ENCODE measurements at places on chromosomes 2 and 18. TPM values are rescaled to one million over a fixed set of nuclear protein-coding genes. Genes with fewer than 3 reads are reported as not detected.

- no peaks in the 10 kb centered on the region for H3K27me3 ChIP-seq
- no peak for DNase-seq
- H3K27ac ChIP-seq: no peak overlapping the region
- H3K4me1 ChIP-seq: peaks cover 22% of the 10 kb centered on the region
- no peak overlapping the region for H3K4me3 ChIP-seq
Observed at GRCh38 chr2:134370655-134371445, 117.0 kb downstream of the MGAT5 start.

DNA sequence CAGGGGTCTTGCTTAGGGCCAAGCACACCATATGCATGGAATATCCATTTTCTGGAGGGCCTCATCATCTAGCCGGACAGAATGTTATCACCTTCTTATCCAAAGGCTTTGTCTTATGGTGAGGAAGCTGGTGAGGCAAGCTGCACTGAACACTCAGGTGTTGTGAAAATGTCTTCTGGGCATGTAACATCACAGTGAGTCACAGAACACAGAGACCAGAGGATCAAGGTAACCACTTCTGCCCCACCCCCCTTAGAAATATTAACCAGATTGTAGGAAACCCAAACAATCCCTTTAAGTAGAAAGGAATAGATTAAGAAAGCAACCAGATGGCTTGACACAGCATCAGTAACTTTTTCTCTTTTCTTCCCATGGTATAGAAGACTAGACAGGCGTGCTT is 51.1 kb downstream of the MYO5B start:
- no peak for DNase-seq
- H3K36me3 ChIP-seq: no peaks in the 10 kb centered on the region
- no peaks in the 10 kb centered on the region for H3K4me1 ChIP-seq

- H3K4me3 ChIP-seq: no peak overlapping the region
- no peaks in the 10 kb centered on the region for H3K36me3 ChIP-seq
Observed at GRCh38 chr2:159148901-159149300, 137.6 kb downstream of the WDSUB1 start.

DNA sequence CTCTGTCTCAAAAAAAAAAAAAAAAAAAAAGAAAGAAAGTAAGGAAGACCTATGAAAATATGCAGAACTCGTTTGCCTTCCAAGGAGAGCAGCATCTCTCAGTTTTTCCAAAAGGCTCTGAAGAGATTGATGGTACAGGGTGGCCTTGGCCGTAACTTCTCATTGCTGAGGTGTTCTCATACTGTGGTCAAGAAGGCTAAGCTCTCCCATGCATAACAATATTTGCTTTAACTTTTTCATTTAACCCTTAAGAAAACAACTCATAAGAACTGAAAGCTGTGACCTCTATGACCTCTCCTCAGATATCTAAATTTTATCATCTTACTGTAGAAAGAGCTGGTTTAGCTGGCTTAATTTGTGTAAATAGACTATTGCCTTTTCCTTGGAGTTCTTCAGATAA is 37.1 kb upstream of the GATA6 start:
- no peaks in the 10 kb centered on the region for H3K27me3 ChIP-seq
- no peak for DNase-seq
- no peaks in the 10 kb centered on the region for H3K4me1 ChIP-seq
- H3K4me3 ChIP-seq: no peak overlapping the region

The BMPR2 gene
- total RNA-seq: 9.9 TPM

The OR6B2 gene
- total RNA-seq: not detected

GRCh38 chr2:201879996-201880395 is 73.7 kb downstream of the CDK15 start:
- H3K4me3 ChIP-seq: no peak overlapping the region
- H3K27me3 ChIP-seq: peaks cover 57% of the 10 kb centered on the region
- no peaks in the 10 kb centered on the region for H3K36me3 ChIP-seq

The DLX1 gene
- total RNA-seq: not detected

- H3K36me3 ChIP-seq: no peaks in the 10 kb centered on the region
- H3K27ac ChIP-seq: no peak overlapping the region
- no peak overlapping the region for H3K4me3 ChIP-seq
- no peak for DNase-seq
- H3K4me1 ChIP-seq: no peaks in the 10 kb centered on the region
- H3K27me3 ChIP-seq: no peaks in the 10 kb centered on the region
Observed at GRCh38 chr2:236583621-236584203, 14.1 kb downstream of the ACKR3 start.

The DSC3 gene
- total RNA-seq: not detected

DNA sequence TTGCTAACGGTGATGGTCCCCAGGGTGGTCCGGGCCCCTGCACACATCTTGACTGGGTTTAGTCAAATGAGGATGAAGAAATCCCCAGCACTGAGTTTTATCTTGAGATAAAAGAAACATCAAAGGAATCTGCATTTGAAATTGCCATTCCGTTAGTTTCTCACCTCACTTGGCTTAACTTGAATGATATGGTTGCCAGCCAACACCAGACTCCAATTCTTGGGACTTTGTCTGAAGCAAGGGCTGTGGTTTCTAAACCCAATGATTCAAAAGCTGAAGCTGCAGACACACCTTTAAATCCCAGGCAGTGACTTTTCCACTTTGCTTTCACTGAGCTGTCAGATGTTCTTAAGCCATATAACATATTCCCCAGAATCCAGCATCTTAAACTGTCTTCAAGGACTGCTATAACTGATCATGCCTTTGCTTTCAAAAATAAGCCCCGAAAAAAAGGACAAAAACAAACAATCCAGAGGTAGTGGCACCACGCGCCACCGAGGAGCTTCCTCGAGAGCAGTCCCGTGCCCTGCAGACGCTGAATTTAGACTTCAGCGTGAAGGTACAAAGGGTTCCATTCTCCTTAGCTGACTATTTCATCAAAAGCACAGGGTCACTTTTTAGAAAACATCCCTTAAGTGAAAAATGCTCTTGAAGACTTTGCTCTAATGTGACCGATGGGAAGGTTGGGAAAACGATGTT is 189.3 kb downstream of the HDAC4 start:
- H3K27ac ChIP-seq: no peak overlapping the region
- no peak for DNase-seq
- H3K4me1 ChIP-seq: peaks cover 49% of the 10 kb centered on the region
- H3K36me3 ChIP-seq: peaks cover 2% of the 10 kb centered on the region

The RAB6C gene
- total RNA-seq: 0.14 TPM

The APCDD1 gene
- not detected for total RNA-seq

DNA sequence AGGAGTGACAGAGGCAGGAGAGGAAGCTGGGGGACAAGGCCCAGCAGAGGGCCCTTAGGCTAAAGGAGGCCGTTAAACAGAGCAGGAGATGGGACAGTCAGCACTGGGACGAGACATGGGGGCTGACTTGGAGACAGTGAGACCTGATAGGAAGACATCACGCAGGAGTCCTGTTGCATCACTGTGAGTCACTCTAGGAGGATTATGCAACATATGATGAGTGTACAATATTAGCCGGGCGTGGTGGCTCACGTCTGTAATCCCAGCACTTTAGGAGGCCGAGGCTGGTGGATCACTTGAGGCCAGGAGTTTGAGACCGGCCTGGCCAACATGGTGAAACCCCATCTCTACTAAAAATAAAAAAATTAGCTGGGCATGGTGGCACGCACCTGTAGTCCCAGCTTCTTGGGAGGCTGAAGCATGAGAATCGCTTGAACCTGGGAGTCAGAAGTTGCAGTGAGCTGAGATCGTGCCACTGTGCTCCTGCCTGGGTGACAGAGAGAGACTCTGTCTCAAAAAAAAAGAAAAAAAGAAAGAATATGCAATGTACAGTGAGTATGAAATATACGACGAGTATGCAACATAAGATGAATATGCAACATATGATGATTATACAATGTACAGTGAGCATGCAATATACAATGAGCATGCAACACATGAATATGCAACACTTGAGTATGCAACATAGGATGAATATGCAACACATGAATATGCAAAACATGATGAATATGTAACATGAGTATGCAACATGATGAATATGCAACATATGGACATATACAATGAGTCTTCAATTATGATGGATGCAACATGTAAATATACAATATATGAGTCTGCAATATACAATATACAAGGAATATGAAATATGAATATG is 83.3 kb upstream of the ID2 start:
- H3K4me3 ChIP-seq: no peak overlapping the region
- no peaks in the 10 kb centered on the region for H3K36me3 ChIP-seq
- peaks cover 12% of the 10 kb centered on the region for H3K27me3 ChIP-seq
